ENCODE measurements at places on chromosomes 12 and 14. TPM values are rescaled to one million over a fixed set of nuclear protein-coding genes. Genes with fewer than 3 reads are reported as not detected.

CLEC6A gene
- total RNA-seq = not detected

SERPINA10 gene
- under 0.01 TPM for total RNA-seq

KCNH3 gene
- under 0.01 TPM for total RNA-seq

COL2A1 gene
- total RNA-seq = under 0.01 TPM

GLT8D2 gene
- 14.8 TPM for total RNA-seq

TAS2R8 gene
- not detected for total RNA-seq

KRT72 gene
- not detected for total RNA-seq

CLEC4A gene
- not detected for total RNA-seq

KRT78 gene
- not detected for total RNA-seq

FKBP11 gene
- 38.9 TPM for total RNA-seq

TDRD9 gene
- total RNA-seq = 2.5 TPM

RPAP3 gene
- total RNA-seq = 12.7 TPM

ACRBP gene
- total RNA-seq = under 0.01 TPM

STYK1 gene
- total RNA-seq = 2.0 TPM

PFDN5 gene
- total RNA-seq = 1,031 TPM

ABCC9 gene
- 51.0 TPM for total RNA-seq

PTGR2 gene
- total RNA-seq = 3.3 TPM

PMEL gene
- total RNA-seq = 1.1 TPM

SVOP gene
- under 0.01 TPM for total RNA-seq

All from regular cardiac myocyte (primary cell).